ENCODE measurements at places on chromosomes 12 and 14.

DNA sequence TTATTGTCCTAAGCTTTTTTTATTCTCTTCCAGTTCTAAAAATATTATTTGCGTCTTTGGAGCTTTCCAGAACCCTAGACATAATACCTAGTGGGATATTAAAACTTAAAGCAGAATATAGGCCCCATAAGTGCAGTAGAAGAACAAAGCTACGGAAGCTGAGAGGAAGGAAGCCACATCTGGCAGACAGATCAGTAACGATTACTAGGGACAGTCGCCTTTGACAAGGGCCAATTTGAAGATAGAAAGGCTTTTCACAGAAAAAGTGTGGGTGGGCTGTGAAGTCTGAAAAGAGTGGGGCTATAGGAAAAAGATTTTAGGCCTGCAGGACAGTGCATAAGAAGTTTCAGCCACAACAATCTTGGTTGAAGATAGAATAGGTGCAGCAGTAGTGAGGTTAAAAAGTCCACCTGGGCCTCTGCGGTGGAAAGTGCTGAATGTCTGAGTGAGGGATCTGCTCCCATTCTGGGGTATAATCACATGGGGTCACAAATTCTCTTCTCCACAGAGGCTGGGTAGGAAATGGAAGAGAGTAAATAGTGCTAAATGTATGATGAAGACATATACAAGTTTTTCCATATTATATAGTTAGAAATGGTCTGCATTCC lies 114.5 kb downstream of the CMAS start:
- no peak for DNase-seq

- no peak for DNase-seq
Measured at GRCh38 chr12:24595652-24596235, 353.2 kb downstream of the BCAT1 start.

- peak; percentile 31 for DNase-seq
Measured at GRCh38 chr12:10968765-10969456, 17.8 kb downstream of the TAS2R50 start.

- DNase-seq = no peak
Measured at GRCh38 chr14:91202234-91202974, 42.1 kb downstream of the GPR68 start.

GRCh38 chr14:99715266-99716000 lies 31.3 kb downstream of the CYP46A1 start:
- DNase-seq = no peak

- no peak for DNase-seq
Measured at GRCh38 chr12:45186762-45187161, 29.1 kb upstream of the ANO6 start.

GRCh38 chr12:130029151-130029550 lies 125.3 kb upstream of the TMEM132D start:
- no peak for DNase-seq

GRCh38 chr14:94355191-94355794 lies 32.2 kb upstream of the SERPINA6 start:
- peak; percentile 18 for DNase-seq

GRCh38 chr14:92610849-92611271 lies 97.3 kb downstream of the RIN3 start:
- DNase-seq = no peak

GRCh38 chr12:3530548-3530947 lies 39.5 kb downstream of the PRMT8 start:
- DNase-seq = no peak

- DNase-seq = no peak
Measured at GRCh38 chr12:105935981-105936380, 202.8 kb downstream of the NUAK1 start.

GRCh38 chr12:53190108-53190729 lies 9.5 kb upstream of the CSAD start:
- no peak for DNase-seq

- DNase-seq = no peak
Measured at GRCh38 chr14:99315197-99315596, 43.2 kb upstream of the BCL11B start.

DNA sequence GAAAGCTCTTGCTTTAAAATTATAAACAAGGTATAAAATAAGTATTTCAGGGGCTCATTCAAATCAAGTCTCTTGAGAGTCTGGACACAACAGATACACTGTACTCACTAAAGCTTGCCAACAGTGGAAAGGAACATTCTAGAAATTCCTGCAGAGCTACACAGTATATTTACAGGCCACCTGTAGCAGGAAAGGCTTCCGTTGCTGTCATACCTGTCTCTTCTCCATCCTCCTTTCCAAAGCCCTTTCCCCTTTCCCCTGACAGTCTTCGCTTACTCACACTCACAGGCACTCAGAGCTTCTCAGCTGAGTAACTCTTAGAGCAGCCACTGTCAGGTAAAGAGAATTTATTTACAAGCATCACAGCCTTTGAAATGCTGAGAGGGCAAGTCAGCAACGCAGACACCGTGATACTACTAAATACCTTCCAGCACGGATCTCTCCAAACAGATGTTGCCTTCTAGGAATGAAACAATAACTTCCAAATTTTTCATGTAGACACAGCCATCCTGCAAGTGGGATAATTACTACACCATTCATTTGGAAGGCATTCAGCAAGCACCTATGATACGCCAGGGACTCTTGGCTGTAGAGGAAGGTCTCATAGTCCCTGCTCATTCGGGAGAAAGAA lies 167.9 kb downstream of the FOXN3 start:
- no peak for DNase-seq

GRCh38 chr12:75923964-75924666 lies 107.5 kb downstream of the PHLDA1 start:
- DNase-seq = no peak

DNA sequence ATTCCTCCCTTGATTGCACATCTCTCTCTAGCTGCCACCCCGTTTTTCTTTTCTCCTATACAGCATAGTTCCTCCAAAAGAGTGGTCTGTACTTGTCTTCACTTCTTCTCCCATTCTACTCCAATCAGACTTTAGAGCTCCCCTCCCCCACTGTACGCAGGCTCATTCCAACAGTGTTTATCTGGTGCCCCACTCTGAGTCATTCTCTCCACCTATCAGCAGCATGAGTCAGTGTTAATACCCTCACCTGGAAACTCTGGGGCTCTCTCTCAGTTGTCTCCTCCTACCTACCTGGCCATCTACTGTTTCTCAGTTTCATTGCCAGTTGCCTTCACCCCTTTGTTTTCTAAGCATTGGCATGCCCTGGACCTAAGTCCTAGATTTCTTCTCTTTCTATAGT lies 175.1 kb upstream of the ARHGAP5 start:
- DNase-seq = no peak

DNA sequence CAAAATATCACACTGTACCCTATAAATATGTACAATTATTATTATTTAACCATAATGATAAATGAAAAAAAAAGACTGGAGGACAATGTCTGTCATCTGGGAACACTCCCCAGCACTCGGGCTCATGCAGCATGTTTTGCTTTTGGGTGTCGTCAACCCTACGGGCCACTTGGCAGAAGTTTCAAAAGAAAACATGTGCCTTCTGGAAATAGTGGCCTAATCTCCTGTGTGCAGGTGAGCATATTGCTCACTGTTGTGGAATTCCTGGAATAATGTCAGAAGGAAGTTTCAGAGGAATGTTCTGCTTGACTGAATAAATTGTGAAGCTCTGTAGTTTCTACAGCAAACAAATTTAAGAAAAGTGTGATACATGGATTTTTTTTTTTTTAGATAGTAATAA lies 298.3 kb downstream of the SSPN start:
- no peak for DNase-seq

- no peak for DNase-seq
Measured at GRCh38 chr12:19194963-19195362, 65.4 kb downstream of the PLEKHA5 start.

- DNase-seq = no peak
Measured at GRCh38 chr14:94623422-94623809, 11.2 kb downstream of the SERPINA3 start.

DNA sequence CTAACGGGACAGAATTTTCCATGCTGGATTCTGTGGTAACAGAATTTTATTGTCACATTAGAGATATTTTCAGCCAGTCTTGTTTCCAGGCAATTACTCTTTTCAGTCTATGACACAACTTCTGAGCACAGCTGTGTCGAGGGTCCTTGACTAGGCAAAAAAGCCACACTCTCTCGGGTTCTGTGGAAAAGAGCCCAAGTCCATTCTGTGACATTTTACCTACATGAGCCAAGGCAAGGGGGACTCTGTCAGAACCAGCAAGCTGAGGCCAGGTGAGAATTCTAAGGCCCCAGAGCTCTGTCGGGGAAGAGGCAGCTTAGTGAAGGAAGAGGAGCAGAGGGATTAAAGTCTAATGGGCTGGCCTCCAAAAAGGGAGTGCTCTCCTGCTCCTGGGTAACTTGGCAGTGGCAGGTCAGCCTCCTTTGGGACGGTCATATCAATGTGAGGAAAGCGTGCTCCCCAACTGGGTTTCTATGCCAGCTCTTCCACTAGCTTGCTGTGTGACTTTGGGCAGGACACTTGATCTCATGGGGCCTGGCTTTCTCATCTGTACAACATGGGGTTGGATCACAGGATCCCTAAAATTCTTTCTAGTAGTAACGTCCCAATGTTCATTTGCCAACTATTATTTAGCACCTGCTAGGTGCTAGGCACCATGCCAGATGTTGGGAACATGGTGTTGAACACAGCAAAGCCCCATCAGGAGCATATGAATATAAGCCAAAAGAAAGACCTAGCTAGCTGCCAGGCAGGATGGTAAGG lies 16.0 kb upstream of the RIC8B start:
- DNase-seq = no peak

- DNase-seq = no peak
Measured at GRCh38 chr12:25126101-25126500, 68.9 kb downstream of the DNAI7 start.

- DNase-seq = no peak
Measured at GRCh38 chr12:90151491-90152015, 442.9 kb upstream of the ATP2B1 start.

- no peak for DNase-seq
Measured at GRCh38 chr12:108822497-108823205, 34.7 kb downstream of the SSH1 start.

GRCh38 chr14:59465316-59466135 lies at the start of gene GPR135:
Gene GPR135, minus strand, starts transcription at chr14:59465380. Its CDS starts 154 bp downstream, at chr14:59465226.
- DNase-seq = no peak

DNA sequence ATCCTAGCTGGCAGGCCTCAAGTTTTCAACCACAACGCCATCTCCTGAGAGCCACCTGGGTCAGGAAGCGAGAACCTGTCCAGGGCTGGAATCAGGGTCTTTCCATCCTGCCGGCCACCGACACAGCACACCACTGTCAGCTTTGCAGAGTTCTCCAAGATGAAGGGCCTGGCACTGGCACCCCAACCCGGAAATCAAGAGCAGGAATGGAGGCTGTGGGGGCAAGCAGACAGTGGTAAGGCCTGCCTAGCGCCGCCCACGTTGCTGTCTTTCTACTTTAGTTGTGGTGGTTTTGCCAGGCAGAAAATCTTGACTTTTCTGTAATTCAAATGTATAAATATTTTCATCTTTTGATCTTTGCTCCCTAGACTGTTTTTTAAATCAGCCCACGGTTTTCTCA lies 90.7 kb downstream of the ITPK1 start:
- DNase-seq = no peak

GRCh38 chr12:80157645-80158044 lies 58.3 kb downstream of the OTOGL start:
- no peak for DNase-seq

GRCh38 chr14:83867566-83868225 lies 1662.2 kb upstream of the FLRT2 start:
- no peak for DNase-seq

DNA sequence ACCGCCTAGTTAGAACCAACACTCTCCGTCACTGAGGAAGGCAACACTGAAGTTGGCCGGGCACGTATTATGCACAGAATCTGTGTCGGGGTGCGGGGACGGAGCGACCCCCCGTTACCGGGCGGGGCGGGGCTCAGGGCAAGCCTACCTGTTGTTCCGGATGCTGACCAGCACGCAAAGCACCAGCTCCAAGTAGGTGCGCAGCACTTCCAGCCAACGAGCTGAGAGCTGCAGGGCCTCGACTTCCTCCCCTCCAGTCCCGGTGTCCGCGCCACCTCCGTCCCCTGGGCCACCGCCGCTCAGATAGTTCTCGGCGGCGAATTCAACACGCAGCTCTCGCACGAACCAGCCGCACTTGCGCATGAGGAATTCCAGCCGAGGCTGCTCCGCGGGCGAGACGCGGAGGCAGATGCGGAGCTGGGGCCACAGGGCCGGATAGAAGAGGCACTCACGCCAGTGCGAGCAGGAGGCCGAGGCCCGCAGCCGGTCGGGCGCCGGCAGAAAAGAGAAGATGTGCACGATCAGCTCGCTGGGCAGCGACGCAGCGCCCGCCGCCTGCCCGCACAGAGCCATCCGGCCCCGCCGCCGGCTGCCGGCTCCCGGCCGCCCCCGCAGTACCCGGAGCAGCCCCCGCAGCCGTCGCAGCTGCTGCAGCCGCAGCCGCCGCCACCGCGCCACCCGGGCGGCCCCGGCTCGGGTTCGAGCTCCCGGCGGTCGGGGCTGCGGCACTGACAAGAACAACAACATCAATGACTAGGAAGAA lies 636 bp downstream of the FBXO33 start:
- DNase-seq = no peak

DNA sequence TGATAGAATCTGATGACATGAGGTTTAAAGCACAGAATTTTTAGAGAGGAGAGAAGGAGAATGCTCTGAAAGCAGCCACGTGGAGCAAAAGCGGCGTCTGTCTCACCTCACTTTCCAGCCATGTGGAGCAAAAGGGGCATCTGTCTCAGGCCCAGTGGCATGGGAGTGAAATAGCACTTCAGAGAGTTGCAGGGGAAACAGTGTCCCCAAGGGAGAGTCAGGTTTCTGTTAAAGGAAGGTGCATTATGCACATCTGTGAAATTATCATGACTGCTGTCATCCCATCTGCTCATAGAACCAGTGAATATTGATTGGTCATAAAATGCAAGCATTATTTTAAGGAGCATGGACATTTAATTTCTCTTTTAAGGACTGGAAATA lies 124.0 kb downstream of the BICD1 start:
- DNase-seq = no peak

DNA sequence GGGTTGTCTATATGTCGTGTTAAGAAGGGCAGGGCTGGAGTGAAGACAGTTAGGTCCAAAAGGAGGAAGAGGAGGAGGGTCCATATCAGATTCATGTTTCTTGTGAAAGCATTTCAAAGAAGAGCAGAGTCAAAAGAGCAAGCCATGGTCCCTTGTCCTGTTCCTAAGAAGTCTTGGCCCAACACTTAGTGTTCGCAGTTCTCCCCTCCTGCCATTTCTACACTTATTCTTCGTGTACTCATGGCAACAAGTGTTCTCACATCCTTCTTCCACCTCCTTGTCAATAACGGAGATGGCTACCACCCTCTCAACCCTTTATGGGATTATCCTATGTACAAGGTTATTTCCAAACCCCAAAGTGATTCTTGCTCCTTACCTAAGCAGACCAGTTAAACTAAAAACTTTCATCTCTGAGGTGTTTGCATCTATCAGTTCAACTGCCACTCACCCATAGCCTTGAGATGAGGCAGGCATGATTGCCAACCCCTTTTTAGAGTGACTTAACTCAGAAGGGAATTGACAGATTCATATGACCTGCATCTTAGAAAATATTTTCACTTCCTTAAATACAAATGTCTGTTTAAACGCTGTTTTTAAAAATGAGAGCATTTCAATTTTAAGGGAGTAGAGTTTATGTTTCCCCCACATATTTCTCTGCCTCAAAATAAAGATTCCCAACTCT lies 19.8 kb upstream of the RNASE2 start:
- DNase-seq = no peak
